ENCODE measurements at places on chromosomes 3 and 15.

DNA sequence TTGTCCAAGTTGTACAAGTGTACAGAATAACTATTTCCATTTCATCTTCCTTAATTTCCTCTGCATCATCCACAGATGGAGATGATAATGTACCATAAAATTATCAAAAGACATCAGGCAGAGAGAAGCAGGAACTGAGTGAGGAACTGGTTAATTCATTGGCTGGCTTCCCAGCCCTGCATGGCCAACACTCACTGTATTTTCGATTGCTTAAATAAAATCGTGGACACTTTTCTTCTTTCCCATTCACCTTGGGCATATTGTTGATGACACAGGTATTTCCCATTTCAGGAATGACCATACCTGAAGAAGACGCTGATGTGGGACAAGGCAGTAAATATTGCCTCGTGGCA lies 144.2 kb upstream of the ABHD17C start:
- DNase-seq, result no peak

- no peak for DNase-seq
Observed at GRCh38 chr15:47610736-47611135, 106.6 kb upstream of the SEMA6D start.

DNA sequence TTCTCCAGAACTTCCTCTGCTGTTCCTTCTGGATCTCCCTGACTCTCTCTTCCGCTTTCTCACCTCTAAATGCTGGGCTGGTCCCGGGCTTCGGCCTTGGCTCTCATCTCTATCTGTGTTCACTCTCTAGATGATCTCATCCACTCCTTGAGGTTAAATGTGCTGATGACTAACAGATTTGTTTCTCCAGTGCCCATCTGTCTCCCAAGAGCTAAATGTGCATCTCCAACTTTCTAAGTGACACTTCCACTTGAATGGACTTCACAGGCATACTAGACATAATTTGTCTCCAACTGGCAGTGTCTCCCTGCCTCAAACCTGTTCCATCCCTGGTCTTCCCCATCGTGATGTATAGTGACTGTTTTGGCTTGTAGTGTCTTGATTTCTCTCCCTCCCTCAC lies 95.3 kb downstream of the ITPR1 start:
- no peak for DNase-seq

DNA sequence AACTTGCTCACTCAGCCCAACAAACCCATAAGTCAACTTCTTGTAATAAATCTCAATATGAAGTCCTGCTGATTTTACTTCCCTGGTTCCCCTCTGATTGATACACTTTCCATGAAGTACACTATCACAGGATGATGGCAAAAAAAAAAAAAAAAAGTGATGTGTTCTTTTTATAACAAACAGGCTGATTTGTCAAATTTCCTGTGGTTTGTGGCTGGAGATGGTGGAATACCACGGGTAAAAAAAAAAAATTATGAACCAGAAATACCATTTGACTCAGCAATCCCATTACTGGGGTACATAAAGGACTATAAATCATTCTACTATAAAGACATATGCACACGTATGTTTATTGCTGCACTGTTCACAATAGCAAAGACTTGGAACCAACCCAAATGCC lies 10.7 kb upstream of the SERPINI2 start:
- DNase-seq, result no peak

GRCh38 chr3:125238759-125239158 lies 26.2 kb upstream of the SLC12A8 start:
- DNase-seq, result no peak

- peak; percentile 30 for DNase-seq
Observed at GRCh38 chr3:194369522-194370279, at the start of gene LRRC15. Gene LRRC15, minus strand, starts transcription at chr3:194369743. Its CDS starts 8,700 bp downstream, at chr3:194361043.

DNA sequence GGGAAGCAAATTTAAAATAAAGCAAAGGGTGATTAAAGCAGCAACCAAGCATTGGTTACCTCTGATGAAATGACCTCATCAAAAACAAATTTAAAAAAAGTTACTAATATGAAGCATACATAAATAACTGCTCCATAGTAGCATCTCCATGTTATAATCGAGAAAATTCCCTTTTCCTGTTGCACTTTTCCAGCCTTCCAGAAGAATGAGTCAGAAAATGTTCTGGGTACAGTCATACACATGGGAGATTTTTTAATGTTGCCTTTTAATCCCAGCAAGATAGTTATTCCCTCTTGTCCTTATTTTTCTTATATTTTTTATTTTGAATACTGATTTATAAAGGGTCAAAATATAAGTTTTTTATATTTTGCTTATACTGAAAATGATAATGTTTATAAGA lies 2.6 kb upstream of the TMCO5A start:
- peak; percentile 28 for DNase-seq

DNA sequence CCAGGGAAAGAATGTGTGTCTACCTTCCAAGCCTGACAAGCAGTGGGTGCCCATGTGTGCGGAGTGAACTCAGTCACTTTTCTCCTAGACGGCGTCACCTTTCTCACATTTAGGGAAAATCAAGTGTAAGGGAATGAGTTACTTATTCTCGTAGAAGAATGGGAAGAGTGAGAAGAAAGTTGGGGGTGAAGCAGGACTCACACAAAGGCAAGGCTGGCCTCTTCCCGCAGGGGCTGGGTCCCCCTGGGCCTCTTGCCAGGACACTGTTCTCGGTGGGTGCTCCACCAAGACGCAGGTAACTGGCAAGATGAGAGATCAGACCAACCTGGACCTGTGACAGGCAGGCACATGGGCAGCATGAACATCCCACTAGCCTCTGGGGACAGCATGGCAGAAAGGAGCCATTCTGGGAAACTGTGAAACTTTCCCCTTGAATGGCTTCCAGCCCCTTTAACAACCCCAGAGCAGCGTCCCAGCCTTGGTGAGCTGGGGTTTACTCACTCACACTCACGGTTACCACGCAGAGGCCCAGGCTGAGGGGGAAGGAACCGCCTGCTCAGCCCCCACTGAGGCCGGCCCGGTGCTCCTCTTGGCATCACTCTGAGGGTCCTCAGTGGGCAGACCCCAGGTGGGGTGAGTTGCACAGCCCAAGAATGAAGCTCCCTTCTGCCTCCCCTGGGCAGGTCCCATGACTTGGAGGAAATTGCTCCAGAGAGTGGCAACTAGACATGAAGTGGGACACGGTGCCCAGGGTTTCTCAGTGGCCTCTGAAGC lies 15.0 kb upstream of the SRP14 start:
- no peak for DNase-seq

DNA sequence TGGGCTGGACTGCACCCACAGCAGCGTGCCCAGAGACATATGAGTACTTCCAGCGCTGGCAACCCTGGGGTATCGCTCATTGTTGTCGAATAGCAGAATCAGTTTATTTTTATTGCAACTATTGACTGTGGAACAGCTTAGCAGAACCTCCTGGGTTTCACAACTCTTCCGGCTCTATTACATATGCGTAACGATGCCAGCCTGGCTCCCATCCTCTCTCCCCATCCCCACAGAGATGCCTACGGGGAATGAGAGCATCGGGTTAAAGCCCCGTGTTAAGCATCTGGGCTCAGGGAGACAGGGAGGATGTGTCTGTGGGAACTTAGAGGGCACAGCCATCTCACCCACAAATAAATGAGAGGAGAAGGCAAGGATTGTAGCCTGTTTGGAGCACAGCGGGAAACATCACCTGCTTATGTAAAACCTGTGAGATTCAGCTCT lies 76.6 kb upstream of the DLG1 start:
- DNase-seq, result no peak

GRCh38 chr3:73207946-73208440 lies 146.5 kb downstream of the EBLN2 start:
- no peak for DNase-seq

DNA sequence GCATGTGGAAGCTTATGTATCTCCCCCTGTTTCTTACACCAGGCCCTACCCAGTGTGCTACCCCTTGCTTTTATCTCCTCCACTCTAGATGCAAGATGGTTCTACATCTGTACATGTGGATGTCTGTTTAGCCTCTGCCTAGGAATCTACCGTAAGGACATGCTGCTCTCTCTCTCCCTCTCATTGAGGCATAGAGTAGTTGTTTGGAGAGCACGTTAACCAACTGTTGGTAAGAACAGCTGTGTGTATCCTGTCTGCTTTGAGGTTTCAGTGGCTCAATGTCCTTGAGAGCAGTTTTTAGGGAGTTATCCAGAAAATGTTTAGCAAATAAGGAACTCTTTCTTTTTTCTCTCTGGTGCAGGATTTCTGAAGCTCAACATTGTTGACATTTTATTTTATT lies 152.8 kb downstream of the DNAJB8 start:
- no peak for DNase-seq

GRCh38 chr3:33170531-33170930 lies 48.1 kb downstream of the SUSD5 start:
- DNase-seq, result no peak

Measured in stromal cell of bone marrow (primary cell).